Left lung (tissue), 14 donors: ENCODE measurements at places on chromosomes 6 and 20. TPM values are rescaled to one million over a fixed set of nuclear protein-coding genes. Genes with fewer than 3 reads are reported as not detected.

DNA sequence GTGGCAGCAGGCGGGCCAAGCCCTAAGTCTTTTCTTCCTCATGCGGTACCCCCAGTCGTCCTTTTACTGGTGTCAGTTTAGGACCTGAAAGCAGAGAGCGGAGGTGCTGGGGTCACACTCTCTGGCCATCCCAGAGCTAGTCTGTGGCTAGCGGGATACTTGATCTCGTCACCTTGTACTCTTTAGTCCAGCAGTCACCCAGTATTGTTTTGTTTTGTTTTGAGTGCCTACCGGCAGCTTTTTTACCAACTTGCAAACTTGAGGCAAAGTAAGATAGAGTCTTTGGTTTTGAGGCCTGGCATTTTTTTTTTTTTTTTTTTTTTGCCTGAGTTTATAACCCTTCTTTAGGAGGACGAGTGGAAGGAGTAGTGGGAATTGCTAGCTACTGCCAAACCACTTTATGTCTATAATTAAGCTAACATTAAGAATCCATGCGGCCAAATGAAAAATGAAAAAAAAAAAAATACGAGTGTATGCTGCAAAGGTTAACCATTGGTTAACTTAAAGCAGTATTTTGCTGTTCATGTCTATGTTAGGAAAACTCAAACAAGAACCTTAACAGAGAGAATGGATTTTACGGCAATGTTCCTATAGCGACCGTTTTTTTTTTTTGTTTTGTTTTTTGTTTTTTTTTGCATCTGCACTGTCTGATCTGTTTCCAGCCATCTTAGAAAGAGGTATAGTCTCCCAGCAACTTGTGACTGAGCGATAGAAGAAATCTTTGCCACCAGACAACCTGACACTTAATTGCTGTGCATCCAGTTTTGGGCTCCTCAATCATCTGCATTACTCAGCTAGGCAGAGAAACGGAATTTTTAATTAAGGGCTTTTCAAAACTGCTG is 56.9 kb downstream of the FAM217A start:
- DNase-seq, result peak; percentile 28

GRCh38 chr20:54067606-54068174 is 2.7 kb downstream of the BCAS1 start:
- DNase-seq, result peak; percentile 78

- no peak for DNase-seq
These were observed 9.9 kb upstream of the CDK5RAP1 start for GRCh38 chr20:33411242-33411641.

- DNase-seq, result no peak
These were observed 82.1 kb downstream of the PTPRA start for GRCh38 chr20:2955257-2955970.

GRCh38 chr6:97019315-97019714 is 94.8 kb downstream of the KLHL32 start:
- DNase-seq, result no peak

DNA sequence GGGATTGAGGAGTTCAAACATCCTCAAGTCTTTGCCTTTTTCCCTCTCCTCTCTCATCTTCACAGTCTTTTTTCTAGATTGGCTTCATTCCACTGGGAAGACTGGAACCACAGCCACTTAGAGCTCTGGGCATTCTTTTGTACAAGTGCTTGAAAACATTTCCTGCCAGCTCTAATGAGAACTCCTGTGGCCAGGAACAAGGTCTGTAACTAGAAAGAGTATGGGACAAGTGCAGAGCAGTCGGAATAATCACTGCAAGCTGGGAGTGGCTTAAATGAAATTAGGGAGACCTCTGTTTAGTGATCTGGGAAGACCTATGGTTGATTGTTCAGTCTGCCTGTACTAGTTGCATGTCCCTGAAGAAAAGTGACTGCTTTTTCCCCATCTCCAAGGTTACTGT is 41.0 kb upstream of the SMIM8 start:
- DNase-seq, result no peak

GRCh38 chr6:159100395-159101182 is 55.8 kb upstream of the TAGAP start:
- no peak for DNase-seq

GRCh38 chr20:35952480-35953386 is 1.6 kb downstream of the SCAND1 start:
- DNase-seq, result no peak

DNA sequence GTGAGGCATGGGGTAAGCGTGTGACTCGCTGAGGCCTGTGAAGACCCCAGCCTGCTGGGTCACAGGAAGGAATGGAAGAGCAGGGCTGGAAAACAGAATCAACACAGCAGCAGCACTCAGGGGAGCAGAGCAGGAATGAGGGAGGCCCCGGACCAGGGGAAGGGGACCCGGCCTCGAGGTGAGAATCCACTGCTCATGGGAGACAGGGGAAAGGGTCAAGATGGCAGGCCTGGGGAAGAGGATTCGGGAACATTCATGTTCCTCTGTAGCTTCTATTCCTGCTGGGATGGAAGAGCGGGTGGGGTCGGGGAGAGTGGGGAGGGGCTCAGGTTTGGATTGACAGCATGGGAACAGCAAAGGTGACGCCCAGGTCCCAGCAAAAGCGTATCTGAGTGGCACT is 59.4 kb downstream of the NPEPL1 start:
- DNase-seq, result no peak

- DNase-seq, result no peak
These were observed 53.3 kb downstream of the CCDC170 start for GRCh38 chr6:151546941-151547659.

DNA sequence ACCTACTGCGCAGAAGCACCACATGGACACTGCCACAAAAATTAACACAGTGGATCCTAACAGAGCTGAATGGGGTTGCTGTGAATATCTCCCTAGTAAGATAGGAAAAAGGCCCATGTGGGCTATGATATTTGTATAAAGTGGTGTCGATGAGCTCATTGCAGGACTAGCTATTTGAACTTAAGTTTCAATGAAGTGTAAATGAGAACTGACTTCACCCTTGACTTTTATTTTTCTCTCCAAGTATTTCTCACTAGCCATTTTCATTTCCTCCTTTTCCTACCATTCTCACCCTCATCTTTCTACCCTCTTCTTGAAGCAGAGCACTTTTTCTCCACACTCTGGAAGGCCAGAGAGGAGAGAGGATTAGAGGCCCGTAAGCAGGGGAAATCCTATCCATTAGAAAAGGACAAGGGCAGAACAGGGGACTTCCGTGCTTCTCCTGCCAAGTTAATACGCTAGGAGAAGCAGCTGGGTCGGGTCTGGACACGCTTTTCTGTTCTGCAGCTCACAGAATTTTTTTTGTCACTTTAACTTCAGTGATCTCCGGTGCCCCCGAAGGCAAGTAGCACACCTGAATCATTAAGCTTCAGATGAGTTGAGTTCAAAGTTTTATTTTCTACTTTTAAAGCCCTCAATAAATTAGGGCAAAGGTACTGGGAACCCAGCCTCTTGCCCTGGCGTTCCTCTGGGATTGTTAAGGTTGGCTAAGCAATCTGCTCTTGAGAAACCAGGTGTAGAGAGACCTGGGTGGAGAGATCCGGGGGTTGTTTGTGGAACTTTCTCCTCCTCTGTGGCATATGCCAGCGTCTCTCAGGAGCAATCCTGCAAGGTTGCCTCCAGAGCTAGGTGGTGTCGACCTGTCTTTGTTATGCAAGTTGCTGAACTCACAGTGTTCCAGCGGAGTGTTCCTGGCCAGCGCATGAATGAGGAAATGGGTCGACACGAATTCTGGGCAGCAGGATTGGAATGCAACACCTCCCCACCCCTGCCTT is 56.2 kb upstream of the ARID1B start:
- peak; percentile 70 for DNase-seq

GRCh38 chr6:168170841-168171601 is 92.0 kb upstream of the FRMD1 start:
- DNase-seq, result no peak

DNA sequence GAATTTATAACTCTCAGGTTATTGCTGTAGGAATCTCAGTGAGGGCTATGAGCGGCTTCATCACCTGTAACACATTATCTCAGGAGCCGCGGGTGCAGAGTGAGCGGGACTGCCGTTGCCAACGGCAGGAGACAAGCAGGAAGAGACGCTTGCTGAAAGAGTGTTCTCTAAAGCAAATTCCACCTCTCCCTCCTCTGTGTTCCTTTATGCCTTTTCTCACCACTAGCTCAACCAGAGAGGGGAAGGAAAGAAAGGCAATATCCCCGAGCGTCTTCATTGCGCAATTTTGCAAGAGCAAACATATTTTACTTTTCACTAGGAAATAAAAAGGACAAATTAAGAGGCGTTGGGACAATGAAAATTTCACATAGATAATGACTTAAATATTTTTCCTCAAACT is 185.2 kb upstream of the EXOC2 start:
- no peak for DNase-seq

- no peak for DNase-seq
These were observed 71.6 kb upstream of the TNFAIP3 start for GRCh38 chr6:137795501-137795900.

DNA sequence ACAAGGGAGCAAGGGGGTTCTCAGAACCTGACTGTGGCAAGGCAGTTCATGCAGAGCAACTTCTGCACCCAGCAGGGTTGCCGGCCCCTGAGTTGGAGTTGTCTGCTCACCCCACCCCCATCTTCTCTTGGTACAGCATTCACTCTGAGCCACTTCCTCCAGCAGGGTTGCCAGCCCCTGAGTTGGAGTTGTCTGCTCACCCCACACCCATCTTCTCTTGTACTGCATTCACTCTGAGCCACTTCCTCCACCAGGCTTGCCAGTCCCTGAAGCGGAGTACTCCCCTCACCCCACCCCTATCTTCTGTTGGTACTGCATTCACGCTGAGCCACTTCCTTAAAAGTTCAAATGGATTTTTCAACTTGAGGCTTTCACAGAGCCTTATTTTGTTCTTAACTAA is 79.7 kb upstream of the SYNDIG1 start:
- DNase-seq, result no peak

GRCh38 chr6:90835596-90836212 is 248.8 kb upstream of the MAP3K7 start:
- DNase-seq, result no peak

- DNase-seq, result no peak
These were observed 92.6 kb upstream of the AGPAT4 start for GRCh38 chr6:161366301-161366923.

GRCh38 chr6:39938773-39939654 is 4.8 kb upstream of the MOCS1 start:
- no peak for DNase-seq

DNA sequence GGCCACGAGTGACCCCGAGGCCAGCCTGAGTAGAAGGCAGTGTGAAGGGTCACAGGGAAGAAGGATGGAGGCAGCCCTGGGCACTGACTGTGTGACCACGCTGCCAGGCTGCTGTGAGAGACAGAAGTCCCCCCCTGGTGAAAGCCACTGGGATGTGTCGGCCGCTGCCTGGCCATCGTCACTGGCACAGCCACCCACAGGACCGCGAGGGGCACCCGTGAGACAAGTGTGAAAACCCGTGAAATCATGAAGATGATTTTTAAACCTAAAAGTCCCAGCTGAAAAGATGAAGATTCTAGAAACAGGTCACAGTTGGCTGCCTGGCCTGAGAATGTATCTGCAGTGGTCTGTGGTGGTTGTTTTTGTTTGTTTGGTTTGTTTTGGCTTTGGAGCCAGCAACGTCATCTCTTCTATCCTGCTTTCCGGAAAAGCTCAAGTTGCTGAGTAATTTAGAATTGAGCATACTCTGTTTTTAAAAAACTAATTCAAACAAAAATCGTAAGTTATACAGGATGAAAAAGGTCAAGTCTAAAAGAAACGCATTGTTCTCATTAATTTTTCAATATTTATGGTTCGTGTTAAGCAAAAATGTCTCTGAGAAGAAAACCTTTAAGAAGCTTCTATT is 94.7 kb downstream of the HUS1B start:
- DNase-seq, result no peak

The FOXS1 gene
- total RNA-seq, result 2.9 TPM

The INSM1 gene
- not detected for total RNA-seq

The PI16 gene
- total RNA-seq, result 2.5 TPM

The TFB1M gene
- 21.0 TPM for total RNA-seq

The ZNF318 gene
- 14.3 TPM for total RNA-seq

The ATP9A gene
- 15.3 TPM for total RNA-seq

The FRS3 gene
- total RNA-seq, result 5.3 TPM

The RBBP8NL gene
- 1.1 TPM for total RNA-seq

The ULBP2 gene
- total RNA-seq, result 3.3 TPM

The PHF1 gene
- 45.6 TPM for total RNA-seq

The CCDC170 gene
- total RNA-seq, result 4.6 TPM

The AKAP12 gene
- total RNA-seq, result 28.9 TPM

The TGM3 gene
- 0.37 TPM for total RNA-seq

The SNRPB2 gene
- total RNA-seq, result 36.7 TPM

The ISM1 gene
- 9.8 TPM for total RNA-seq
